Progenitor cell of endocrine pancreas (in vitro differentiated cells): ENCODE measurements at places on chromosomes 4 and X. TPM values are rescaled to one million over a fixed set of nuclear protein-coding genes. Genes with fewer than 3 reads are reported as not detected.

DNA sequence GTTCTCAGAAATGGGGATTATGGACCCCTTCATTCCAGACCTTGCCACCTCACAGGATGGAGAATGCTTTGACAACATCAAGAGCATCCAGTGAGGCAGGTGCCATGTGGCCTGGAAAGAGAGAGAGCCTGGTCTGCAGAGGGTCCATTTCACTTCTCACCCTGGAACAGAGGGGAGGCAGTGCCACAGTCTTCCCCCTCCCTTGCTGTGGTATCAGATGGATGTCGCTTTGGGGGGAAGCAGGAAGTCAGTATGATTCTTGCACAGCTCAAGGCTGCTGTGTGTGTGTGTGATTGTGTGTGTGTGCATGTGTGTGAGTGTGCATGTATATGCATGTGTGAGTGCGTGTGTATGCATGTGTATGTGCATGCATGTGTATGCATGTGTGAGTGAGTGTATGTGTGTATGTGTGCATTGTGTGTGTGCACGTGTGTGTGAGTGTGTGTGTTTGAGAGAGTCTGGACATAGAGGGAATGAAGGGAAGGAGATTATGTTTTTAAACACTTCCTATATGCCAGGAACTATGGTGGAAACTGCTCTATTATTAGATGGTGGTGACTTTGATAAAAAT is 328.6 kb upstream of the CLNK start:
- no peak for DNase-seq

DNA sequence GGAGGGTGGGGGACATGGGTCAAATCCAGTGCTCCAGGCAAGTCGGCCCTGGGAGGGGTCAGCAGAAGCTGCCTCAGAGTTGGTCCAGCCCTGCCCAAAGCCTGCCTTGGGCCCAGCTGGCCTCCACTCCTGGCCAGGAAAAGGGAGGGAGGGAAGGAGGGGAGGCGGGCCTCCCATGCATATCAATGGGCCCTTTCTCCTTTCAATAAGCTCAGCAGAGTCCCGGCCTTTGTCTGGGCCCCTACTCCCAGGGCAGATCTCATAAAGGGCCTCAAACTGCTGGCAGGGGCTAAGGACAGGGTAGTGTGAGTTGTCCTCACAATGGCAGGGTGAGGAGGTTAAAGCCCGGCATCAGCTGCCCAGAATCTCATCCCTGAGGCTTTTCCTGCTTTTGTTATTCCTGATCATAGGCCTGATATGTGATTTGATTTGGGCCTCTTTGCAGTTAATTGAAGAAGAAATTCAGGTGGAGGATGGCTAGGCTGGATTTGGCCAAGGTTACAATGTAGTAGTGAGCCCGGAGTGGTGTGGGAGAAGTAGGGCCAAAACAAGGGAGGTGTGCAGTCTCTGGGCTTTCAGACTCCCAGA is 121.1 kb upstream of the ATP6AP2 start:
- no peak for DNase-seq

GRCh38 chrX:118528071-118528737 is 32.6 kb downstream of the DOCK11 start:
- no peak for DNase-seq

DNA sequence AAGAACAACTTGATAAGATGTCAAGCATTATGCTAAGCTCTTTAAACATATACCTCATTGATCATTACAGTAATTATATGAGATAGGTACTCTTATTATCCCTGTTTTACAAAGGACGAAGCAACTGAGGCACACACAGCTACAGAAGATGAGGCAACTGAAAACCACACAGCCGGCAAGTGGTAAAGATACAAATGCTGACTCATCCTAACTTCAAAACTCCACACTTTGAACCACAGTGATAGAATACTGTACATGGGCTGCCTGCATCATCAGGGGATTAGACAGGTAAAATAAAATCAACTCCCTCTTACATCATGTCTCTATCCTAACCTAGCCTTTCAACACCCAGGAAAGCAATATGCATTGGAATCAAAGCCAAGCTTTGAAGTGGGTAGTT is 47.8 kb downstream of the LHFPL1 start:
- DNase-seq = no peak

DNA sequence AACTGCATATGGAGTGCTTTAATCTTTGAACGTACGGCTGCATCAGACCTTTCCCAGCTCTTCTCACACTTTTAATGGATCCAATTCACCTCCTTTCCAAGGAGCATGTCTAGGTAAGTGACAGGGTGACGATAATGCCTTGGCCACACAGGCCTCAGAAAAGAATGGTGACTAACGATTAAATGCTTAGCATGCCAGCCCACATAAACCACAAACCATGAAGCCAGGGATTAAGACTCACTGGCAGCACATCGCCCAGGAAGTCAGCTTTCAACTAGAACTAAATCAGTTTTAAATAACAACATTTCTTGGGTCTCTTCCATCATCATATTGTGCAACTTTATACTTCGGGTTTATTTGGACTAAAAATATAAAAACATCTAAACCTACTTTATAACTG is 28.7 kb downstream of the INPP4B start:
- DNase-seq = no peak

- no peak for DNase-seq
Observed at GRCh38 chr4:149062997-149063396, 620.8 kb upstream of the NR3C2 start.

DNA sequence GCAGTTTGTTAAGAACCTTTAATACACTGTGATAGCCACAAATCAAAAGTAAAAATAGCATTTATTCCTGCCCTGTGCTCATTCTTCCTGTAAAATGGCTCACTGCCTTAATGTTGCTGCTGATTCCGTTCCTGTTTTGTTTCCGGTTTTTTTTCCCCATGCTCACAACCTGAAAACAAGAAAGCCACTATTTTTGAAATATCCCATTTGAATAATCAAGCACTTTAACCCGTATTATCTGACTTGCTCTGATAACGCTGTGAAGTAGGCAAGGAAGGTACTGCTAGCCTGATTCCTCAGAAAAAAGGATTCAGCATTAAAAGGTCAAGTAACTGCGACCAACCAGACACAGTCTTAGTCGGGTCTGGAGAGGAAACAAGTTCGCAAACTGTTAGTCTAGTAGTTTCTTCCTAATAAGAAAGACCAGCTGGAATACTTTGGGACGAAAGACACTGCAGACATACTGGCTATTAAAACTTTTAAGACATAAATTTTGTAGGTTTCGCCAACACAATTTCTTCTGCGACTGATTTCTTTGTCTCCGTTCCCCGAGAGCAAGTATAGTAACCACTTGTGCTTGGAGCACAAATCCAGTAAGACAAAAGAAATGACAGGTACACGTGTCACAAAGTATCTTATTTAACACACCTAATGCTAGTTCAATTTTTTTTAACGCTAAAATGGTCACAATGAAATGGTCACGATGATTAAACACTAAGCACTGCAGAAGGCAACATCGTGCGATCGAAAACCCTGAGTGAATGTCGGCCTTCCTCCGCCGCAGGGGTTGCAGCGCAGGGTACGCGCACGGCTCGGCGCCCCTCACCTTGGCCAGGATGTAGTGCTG is 802 bp downstream of the COX18 start:
- no peak for DNase-seq

DNA sequence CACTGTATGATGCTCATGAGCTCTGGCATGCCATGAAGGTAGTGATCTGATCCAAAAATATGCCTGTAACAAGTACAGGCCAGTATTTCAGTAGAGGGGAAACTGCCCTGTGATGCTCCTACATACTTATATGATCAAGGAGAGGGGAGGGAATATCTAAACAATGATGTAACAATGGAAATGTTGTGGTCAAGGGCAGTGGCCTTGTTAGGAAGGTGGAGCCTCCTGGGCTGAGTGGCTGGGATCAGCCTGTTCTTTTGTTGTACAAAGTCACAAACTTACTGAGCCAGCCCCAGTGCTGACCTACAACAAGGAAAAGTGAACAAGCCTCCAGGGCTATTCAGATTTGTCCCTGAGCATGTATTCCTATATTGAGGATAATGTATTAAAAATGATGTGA is 70.3 kb downstream of the ANXA10 start:
- DNase-seq = no peak

DNA sequence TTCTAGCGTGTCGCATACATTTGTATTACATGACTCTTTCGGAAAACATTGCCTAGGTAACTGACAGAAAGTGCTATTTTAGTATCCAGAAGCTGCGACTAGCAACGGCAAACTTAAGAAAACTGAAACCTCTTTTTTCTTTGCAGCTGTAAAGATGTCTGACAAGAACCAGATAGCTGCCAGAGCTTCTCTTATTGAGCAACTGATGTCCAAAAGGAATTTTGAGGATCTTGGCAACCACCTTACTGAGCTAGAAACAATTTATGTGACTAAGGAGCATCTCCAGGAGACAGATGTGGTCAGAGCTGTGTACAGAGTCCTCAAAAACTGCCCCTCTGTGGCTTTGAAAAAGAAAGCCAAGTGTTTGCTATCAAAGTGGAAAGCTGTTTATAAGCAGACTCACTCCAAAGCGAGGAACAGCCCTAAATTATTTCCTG is 9.4 kb downstream of the TCEANC start:
- DNase-seq = no peak

C4orf36 gene
- 2.0 TPM in 2 replicates for total RNA-seq

NUDT10 gene
- 3.4 and 3.6 TPM in 2 replicates for total RNA-seq

POU4F2 gene
- total RNA-seq = 0.17 and 0.31 TPM in 2 replicates

FHIP1A gene
- total RNA-seq = 26.2 and 26.9 TPM in 2 replicates

NMU gene
- total RNA-seq = 0.77 and 1.7 TPM in 2 replicates
